Lower leg skin (tissue), 4 donors: ENCODE measurements at places on chromosomes 11 and 22. TPM values are rescaled to one million over a fixed set of nuclear protein-coding genes. Genes with fewer than 3 reads are reported as not detected.

DNA sequence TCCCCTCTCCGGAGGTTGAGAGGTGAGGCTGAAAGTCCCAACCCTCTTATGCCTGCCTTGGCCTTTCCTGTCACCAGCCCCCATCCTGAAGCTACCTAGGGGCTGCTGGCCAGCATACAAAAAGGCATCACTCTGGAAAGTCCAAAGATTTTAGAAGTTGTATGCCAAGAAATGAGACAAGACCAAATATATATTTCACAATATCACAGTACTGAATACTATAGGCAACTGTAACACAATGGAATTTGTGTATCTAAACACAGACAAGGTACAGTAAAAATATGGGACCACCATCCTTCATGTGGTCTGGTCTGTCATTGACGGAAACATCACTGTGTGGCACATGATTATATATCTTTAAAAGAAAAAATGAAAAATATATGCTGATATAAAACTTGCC lies 4.2 kb downstream of the KLHL22 start:
- no peak for DNase-seq

GRCh38 chr11:10162222-10162621 lies 131.8 kb downstream of the SBF2 start:
- no peak for DNase-seq

- no peak for DNase-seq
Observed at GRCh38 chr22:48138427-48138826, 1376.0 kb downstream of the TBC1D22A start.

DNA sequence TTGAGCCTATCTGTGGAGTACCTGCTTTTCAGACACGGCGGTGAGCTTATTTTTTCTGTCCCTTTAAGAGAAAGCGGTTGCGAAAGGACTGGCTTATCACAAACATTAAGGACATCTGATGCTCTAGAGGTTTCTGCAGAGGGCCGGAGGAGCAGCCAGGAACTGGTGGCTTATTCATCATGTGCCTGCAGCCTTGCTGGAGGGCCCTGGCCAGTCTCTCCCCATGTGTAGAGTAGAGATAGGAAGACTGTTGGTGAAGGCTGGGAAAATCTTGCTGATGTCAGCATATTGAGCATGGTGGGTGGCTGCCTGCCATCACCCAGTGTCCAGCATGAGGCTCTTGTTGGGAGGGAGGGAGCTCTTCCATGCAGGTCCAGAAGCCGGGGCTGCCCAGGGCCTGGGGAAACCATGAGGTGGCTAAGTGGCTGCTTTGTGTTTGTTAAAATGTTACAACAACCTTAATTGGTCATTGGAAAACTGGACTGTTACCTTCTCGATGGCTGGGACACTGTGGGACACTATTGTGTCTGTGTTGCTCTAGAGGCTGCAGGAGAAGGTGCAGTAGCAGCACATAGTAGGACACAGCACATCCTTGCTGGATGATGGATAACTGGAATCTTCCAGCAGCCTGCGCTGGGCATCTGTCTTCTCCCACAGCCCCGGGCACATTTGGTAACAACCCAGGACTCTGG lies 54.3 kb downstream of the TSPAN18 start:
- peak; percentile 67 for DNase-seq

- no peak for DNase-seq
Observed at GRCh38 chr11:90639461-90639993, 416.7 kb upstream of the CHORDC1 start.

- no peak for DNase-seq
Observed at GRCh38 chr11:123517559-123518364, 87.7 kb downstream of the GRAMD1B start.

- no peak for DNase-seq
Observed at GRCh38 chr11:2911785-2912391, 17.3 kb downstream of the PHLDA2 start.

Gene HTR3A
- total RNA-seq, result 0.42 TPM
